Activated gamma-delta T cell (primary cell): ENCODE measurements at places on chromosomes 6 and 20.

DNA sequence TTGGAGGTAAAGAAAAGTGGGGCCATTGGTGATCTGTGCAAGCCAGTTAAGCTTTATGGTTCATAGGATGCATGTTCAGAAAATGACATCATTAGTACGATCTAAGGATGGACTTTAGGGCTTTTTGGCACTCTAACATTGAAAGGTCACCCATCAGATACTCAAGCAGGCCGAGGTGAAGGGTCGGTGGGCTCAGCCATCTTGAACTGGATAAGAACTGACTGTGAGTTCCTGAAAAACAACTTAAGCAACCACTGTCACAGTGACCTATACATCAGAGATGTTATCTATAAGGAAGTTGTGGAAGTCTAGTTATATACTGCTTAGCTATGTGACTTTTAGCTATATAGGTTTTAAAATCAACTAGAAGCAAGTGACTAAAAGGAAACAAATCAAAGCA, 13.0 kb upstream of the ITCH start:
- no peak for DNase-seq

- no peak for DNase-seq
Observed at GRCh38 chr20:4937407-4938319, 63.6 kb downstream of the SLC23A2 start.

GRCh38 chr20:9258901-9259300, 190.0 kb downstream of the PLCB4 start:
- no peak for DNase-seq

DNA sequence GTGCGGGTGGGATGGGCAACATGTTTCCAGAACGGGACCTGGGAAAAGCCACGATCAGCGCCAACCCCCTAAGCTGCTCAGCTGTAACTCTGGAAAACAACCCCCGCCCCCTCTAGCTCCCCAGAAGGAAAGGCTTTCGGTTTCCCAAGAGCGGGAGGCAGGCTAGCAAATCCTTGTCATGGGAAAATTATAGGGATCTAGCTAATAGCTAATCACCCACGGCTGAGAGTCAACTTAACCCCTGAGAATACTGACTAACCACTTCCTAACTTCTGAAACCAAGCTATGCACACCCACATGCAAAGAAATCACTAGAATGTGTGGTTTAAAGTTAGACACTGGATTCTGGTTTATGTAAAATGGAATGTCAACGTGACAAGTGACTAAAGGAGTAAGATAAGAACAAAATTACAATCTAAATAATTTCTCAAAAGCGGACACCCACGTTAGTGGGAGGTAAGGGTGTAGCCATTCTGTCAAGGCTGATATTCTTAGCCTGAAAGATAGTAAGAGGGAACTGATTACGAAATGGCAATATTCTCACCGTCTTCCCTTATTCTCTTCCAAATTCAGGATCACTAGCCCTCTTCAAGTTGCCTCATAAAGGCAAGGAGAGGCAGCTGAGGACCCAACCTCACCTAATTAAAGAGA, 20.1 kb downstream of the JAG1 start:
- no peak for DNase-seq

DNA sequence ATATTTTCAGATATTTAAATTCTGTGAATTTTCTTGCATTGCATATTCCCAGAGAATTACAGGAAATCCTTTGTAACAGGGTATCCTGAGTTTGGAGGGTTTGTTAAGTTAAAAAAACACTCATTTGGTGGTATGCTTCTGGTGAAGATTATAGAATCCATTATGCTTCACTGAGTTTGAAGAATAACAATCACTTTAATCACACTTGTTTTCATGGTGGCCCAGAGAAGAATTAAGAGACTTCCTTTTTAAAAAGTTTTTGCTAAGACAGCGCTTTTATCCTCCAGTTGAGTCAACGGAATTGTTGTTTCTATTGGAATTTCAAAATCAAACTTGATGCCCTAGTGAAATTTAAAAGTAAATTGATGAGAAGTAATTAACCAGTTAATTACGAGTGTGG, 17.4 kb downstream of the PLEKHG1 start:
- DNase-seq, result no peak

- no peak for DNase-seq
Observed at GRCh38 chr6:106553440-106553839, 75.9 kb downstream of the RTN4IP1 start.

- no peak for DNase-seq
Observed at GRCh38 chr20:32496811-32497533, 88.2 kb downstream of the NOL4L start.

DNA sequence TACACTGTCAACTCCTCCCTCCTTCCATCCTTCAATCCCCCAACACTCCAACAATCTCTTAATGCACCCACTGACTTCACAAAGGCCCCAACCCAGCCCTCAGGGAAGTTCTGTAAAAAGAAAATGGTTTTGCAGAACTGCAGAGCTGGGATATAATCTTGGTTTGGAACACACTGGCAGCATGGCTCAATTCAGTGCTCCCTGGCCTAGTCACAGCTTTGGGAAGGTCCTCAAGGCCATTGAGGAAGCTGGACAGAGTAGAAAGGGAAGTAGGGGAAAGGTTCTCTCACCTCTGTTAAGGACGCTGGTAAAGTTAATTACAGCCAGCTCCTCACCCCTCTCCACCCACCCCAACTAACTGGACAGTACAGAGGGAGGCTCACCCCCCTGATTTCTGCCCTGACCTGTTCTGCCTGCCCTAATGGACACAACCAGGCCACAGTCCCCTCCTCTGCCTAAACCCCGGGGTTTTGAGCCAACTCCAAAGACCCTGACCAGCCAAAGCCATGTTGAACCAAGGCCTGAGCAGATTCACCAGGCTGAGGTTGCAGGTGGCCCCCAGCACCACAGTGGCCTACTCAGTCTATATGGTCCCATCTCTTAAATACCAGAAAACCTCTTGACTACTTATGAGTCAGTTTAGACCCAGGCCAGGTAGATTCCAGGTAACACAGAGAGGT, 49.2 kb downstream of the MAFB start:
- DNase-seq, result no peak

- DNase-seq, result no peak
Observed at GRCh38 chr6:148990403-148990802, 243.6 kb downstream of the UST start.

DNA sequence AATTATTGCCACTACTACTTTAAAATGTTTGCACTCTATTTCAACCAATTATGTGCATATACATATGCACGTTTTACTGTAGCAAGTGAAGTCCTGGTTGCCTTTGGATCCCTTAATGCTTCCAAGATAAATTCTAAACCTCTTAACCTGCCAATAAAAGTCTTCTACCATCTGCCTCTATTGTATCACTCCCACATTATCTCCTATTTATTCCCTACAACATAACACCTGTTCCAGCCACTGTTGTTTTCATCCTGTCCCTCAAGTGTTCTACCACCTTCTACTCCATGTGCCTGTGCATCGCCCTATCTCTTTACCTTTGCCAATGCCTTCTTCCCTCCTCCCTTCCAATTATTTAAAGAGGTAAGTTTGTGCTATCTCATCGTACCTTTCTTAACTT, 499.0 kb upstream of the RNF217 start:
- no peak for DNase-seq

- no peak for DNase-seq
Observed at GRCh38 chr20:910870-911770, 5.0 kb downstream of the ANGPT4 start.

GRCh38 chr20:36582322-36582721, 8.9 kb downstream of the TGIF2 start:
- no peak for DNase-seq

DNA sequence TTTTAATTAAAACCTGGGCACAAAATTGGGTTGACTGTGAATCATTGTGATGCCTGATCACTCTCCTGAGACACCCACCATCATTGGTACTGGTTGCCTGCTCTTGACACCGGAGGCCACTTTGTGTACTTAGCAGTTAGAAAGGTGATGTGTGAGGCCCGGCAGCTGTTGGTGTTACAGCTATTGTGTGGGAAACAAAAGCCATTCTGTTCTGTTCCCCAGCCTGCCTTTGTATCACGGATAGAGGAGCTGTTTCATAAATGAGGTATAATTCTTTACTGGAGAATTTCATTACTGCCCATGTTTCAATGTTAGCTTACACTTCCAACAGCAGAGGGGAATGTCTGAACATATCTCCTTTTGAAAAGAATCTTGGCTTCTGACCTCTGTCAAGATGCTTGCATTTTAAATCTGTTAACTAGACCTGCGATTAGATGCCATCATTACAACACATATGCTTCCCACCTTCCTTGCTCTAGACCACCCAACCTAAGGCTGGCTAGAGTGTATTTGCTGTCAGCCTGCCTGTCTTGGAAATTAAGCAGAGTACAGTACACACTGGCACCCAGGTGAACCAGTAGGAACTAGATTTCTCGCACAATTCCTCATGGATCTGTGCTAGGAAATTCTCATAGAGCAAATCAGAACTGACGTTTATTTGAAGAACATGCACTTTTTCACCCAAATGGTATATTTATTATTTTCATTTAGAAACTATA, 142.4 kb upstream of the INSM1 start:
- DNase-seq, result no peak

DNA sequence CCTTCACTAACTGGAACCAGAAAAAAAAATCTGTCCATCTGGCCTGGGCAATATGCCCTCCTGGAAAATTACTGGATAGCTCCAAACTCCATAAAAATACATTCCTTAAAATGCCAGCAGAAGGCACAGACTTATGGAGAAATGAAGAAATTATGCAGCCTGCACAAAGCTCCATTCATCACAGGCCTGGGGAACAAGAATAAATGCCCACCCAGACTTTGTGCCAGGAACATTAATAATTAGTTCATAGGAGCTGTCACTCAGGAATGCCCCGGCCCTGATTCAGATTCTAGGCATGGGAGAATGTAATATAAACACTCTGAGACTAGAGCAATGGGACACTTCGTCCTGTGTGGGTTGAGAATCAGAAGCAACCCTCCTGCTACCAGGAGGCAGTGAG, 199.3 kb downstream of the OTOR start:
- no peak for DNase-seq

DNA sequence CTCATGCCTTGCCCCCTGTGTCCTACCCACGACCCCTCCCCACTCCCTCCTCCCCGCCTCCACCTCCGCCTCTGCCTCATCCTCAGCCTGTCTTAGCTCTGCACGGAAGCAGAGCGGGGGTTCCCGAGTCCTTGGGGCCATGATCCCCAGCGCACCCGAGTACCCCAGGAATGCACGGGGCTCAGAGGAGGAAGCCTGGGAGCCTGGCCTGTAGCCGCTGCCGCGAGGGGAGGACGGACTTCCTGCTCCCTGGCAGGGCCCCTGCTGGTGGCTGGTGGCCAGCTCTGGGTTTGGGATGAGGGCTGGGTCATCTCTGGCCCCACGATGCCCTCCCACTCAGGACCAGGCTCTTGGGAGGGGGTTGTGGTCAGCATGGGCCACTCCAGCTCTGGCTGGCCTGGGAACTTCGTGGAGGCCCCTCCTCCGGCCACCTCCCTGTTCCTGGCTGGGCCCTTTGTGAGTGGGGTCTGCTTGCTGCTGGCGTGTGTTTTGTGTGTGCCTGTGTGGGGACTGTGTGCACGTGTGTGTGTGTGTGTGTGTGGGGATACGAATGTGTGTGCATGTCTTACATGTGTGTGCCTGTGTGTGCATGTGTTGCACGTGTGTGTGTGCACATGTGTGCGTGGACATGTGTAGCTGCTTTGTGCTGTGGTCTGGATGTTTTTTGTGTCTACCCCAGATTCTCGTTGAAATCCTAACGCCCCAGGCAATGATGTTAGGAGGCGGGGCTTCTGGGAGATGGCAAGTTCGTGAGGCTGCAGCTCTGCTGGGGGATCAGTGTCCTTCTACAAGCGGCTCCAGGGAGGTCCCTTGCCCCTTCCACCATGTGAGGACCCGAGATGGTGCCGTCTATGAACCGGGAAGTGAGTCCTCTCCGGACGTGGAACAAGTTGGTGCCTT, 1.3 kb upstream of the RBBP8NL start:
- DNase-seq, result no peak

- DNase-seq, result no peak
Observed at GRCh38 chr6:97066056-97066455, 141.5 kb downstream of the KLHL32 start.

DNA sequence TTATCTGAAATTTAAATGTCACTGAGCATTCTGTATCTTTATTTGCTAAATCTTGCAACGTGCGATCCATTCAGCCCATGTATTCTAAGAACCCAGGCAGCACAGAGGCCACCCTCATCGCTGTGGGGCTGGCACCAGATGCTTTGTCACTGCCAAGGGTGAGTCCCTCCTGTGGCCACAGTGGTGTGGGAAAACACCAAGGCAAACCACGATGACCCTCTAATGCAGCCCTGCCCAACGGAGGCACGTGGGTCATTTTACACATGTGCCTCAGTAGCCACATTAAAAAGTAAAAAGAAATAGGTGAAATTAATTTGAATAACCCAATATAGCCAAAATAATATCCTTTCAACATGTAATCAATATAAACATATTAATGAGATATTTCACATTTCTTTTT, 221.7 kb downstream of the UNC5CL start:
- DNase-seq, result no peak

- DNase-seq, result no peak
Observed at GRCh38 chr6:110628330-110628729, 151.9 kb upstream of the SLC22A16 start.

- DNase-seq, result no peak
Observed at GRCh38 chr6:63807056-63807455, 171.5 kb downstream of the PHF3 start.

- no peak for DNase-seq
Observed at GRCh38 chr20:8774412-8774811, 294.5 kb upstream of the PLCB4 start.

GRCh38 chr6:13561624-13562267, 12.7 kb upstream of the SIRT5 start:
- no peak for DNase-seq

GRCh38 chr6:149065658-149066556, 251.6 kb upstream of the TAB2 start:
- no peak for DNase-seq

DNA sequence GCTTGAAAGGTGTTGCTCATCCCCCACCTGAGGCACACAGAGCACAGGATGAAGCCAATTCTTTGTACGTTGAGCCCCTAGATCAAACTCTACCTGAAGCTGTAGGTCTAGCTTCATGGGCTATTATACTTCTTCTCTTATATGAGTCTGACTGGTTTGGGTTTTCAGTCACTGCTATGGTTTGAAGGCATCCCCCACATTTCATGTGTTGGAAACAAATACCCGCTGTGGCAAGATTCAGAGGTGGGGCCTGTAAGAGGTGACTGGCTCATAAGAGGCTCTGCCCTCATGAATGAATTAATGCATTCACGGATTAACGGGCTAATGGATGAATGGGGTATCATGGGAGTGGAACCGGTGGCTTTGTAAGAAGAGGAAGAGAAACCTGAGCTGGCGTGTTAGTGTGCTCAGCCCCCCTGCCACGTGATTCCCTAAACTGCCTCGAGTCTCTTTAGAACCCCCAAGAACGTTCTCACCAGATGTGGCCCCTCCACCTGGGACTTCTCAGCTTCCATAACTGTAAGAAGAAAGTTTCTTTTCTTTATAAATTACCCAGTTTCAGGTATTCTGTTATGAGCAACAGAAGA, 39.2 kb downstream of the PREX1 start:
- no peak for DNase-seq

GRCh38 chr6:19380293-19380692, 456.9 kb upstream of the ID4 start:
- DNase-seq, result no peak
